IPS-NIHi11 (cell line): ENCODE measurements at places on chromosomes 4 and X.

- no peak for DNase-seq
Measured at GRCh38 chrX:74534569-74535038, 79.8 kb downstream of the RLIM start.

- DNase-seq: no peak
Measured at GRCh38 chr4:182133033-182133432, 110.2 kb upstream of the TENM3 start.

GRCh38 chr4:13703096-13703495 is 75.6 kb upstream of the BOD1L1 start:
- DNase-seq: no peak

DNA sequence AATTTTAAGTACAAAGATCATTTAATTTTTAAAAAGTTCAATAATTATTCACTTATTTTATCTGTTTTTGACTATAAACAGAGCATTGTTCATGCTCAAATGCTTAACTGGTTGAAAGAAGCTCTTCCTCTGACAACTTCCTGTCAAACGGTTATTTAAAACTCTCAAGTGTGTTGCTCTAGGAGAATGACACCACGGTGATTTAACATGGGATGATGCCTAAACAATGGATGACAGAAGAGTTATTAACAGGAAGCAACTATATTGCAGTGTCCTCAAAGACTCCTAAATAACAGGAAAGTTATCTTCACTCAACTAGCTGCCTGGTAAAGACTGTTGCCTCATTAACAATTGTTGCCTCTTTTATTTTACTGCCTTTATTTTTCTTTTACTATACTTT is 509.6 kb downstream of the PACRGL start:
- DNase-seq: no peak

GRCh38 chrX:80282535-80282934 is 137.7 kb upstream of the TENT5D start:
- no peak for DNase-seq

DNA sequence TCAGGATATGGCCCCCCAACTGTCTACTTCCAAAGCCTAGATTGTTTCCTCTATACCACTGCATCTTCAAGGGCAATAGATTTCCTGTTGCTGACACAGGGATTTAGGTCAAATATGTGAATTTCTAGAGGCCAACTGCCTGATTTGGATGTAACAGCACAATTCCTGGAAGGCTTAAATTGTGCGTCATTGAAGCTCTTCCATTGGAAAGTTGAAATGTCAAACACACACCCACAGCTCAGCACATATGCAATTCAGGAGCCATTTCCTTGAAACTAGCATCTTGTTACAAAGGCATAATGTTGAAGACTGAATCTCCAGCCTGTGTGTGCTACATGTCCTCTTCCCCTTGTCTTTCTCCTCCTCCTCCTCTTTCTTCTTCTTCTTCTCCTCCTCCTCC is 158.6 kb downstream of the STK32B start:
- DNase-seq: no peak

- no peak for DNase-seq
Measured at GRCh38 chrX:17405225-17405969, 30.4 kb downstream of the NHS start.

DNA sequence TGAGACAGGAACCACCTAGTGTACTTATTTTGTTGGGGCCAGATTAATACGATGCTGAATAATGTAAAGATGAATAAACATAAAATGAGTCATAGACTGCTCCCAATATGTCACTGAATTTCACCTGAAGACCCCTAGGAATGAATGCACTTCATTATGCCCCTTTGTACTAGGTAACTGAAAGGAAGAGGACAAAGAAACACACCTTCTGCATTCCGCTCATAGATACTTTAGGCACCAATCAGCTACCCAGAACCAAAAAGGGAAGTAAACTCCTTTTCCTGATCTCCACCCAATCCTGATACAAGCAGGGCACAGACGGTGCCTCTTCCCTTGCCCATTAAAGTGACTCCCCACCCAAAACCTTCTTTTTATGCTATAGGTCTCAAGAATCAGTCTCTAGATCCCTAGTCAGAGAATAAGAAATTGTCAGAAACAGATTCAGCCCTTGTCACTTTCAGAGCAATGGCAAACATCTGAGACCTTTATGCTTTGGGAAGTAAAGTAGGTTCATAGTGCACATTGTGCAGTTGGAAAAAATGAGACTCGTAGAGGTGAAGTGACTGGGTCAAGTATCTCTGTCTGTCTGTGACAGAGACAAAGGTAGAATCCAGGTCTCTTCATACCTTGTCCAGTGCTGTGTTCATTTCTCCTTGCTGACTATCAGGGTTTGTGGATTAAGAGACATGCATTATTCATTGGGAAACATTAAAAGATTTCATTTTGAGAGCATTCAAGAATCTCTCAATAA is 2.3 kb downstream of the GPR174 start:
- no peak for DNase-seq

GRCh38 chr4:21722157-21722839 is 226.3 kb downstream of the KCNIP4 start:
- DNase-seq: no peak

GRCh38 chr4:162954976-162955375 is 211.7 kb downstream of the NAF1 start:
- DNase-seq: no peak

GRCh38 chrX:50157545-50158135 is 43.2 kb downstream of the AKAP4 start:
- no peak for DNase-seq

GRCh38 chr4:136009258-136009832 is 1522.9 kb downstream of the PCDH18 start:
- no peak for DNase-seq

DNA sequence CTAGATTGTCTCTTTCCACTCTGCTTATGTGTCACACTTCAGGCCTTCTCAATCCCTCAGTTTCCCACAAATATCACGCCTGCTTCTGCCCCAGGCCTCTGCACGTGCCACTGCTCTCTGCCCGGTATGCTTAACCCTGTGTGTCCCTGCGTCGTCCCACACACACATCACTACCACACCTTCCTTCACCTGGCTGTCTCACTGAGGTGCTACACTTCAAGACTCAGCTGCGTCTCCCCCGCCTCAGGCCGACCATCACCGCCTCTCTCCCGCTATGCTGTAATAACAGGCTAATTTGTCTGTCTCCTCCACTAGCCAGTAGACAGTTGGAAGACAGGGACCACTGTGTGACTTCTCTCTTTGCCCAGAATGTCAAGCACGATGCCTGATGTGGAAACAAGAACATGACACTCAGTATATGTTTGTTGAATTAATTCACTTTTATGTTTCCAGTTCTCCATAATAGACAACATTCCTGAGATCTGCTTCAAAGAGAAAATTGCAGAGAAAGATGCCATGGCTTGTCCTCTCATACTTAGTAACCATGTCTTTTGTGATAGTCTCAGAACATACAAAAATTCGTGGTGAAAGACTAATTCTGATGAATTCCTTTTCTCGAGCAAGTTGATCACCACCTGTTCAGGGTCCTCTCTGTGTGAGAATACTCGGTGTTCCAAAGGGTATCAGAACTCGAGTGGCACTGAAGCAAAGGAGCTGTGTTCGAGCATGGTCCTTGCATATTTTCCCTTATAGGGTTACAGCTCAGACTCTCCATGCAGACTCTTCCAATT is 54.2 kb downstream of the AFAP1 start:
- no peak for DNase-seq

GRCh38 chrX:46582966-46583365 is 9.4 kb downstream of the CHST7 start:
- DNase-seq: no peak

- no peak for DNase-seq
Measured at GRCh38 chrX:31323658-31324057, 251.8 kb upstream of the FTHL17 start.

GRCh38 chrX:99266255-99266654 is 1143.8 kb downstream of the PCDH19 start:
- no peak for DNase-seq

- no peak for DNase-seq
Measured at GRCh38 chr4:177483271-177483670, 41.0 kb upstream of the AGA start.

GRCh38 chr4:185201977-185202962 is 1.5 kb downstream of the CFAP97 start:
- DNase-seq: no peak

GRCh38 chr4:17709763-17710068 is 71.7 kb downstream of the FAM184B start:
- no peak for DNase-seq

DNA sequence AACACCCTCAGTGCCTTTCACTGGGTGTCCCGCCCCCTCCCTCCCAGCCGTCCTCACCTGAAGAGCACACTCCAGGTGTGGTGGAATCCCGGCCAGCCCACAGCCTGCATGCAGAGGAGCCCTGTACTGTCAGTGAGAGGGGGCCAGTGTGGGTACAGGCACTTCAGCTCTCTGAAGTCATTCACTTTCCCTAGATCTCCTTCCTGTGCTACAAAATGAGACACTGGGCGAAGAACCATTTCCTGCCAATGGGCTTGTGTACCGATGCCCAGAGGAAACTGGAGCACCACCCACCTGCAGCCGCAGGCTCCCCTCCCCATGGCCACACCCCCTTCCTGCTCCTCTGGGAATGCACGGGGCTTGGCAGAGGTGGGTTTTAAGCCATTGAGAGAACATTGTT is 73.9 kb upstream of the C4orf50 start:
- peak; percentile 46 for DNase-seq

DNA sequence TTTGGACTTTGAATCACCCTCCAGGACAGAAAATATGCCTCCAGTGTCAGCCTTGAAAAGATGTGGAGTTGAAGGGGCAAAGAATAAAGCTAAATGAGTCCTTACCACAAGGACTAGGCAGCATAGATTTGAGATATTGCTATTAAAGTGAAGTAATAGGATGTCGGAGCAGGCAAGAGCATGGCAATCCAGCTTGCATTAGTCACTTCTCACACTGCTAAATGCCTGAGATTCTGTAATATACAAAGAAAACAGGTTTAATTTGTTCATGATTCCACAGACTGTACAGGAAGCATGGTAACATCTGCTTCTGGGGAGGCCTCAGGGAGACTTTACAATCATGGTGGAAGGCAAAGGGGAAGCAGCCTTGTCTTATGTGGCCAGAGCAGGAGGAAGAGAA is 109.8 kb upstream of the PCDH7 start:
- DNase-seq: no peak

DNA sequence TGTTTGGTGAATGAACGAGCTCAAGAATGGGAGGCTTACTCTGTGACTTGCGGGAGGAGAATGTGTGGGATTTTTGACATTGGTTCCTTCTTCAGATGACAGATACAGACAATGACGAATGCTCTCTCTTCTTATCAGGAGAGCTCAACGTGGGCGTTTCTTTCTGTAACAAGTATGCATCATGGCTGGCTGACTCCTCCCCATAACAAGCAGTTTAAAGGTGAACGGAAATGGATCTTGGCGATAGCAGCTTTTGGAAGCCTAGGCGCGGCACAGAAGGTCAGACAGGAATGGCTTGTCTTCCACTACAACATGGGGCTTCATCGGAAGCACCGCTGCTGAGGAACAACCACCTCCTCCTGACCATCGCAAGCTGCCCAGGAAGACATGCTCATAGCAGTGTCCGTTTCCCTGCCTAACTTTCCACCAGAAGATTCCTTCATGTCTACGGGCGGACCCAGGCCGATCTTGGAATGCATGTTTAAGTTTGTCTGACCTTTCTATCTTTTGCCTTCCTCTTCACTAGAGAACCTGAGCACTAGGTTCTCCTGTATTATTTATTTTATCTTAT is 18.3 kb upstream of the ACSL1 start:
- no peak for DNase-seq

DNA sequence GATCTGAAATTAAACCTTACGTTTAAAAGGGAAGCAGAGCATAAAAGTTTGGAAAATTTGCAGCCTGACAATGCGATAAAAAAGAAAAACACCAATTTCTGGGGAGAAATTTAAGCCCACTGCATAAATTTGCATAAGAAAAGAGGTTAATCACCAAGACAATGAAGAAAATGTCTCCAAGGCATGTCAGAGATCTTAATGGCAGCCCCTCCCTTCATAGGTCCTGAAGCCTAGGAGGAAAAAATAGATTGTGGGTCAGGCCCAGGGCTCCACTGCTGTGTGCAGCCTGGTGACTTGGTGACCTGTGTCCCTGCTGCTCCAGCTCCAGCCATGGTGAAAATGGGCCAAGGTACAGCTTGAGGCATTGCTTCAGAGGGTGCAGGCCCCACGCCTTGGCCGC is 264.0 kb upstream of the CT83 start:
- DNase-seq: no peak

DNA sequence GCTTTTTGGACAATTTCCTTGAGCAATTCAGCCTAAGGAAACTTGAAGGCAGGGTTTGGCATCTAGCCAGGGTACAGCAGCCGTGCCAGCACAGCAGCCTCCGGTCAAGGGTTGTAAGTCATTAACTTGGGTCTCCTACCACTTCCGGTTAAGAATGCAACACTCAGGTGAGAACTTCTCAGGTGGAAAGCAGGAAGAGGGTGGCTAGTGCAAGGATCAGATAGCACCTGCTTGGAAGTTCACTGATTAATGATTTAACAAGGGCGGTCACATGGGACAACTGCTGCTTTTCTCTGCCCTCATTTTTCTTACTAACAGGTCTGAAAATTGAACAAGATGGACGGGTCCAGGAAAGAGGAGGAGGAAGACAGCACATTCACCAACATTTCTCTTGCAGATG is 30.1 kb upstream of the SCOC start:
- DNase-seq: peak; percentile 33

- no peak for DNase-seq
Measured at GRCh38 chrX:42276982-42277690, 353.8 kb upstream of the CASK start.

DNA sequence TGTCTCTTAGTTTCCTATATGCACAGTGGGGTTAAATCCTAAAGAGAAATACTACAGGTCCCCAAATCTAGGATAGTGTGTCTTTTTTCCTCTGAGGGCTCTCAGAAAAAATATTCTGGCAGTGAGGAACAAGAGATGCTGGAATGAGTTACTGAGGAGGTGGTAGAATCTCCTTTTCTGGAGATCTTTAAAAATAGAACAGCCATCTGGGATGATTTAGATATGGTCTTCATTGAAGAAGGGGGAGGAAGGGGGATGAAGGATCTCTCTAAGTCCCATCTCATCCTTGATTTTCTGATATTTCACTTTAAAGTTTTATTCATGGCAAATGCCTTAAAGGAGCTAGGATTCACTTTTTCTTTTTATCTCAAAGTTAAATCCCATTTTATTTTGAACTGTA is 235.0 kb downstream of the MAML3 start:
- DNase-seq: no peak

- DNase-seq: peak; percentile 53
Measured at GRCh38 chr4:6608758-6609414, 31.6 kb upstream of the MRFAP1 start.

- no peak for DNase-seq
Measured at GRCh38 chrX:10929747-10930146, 181.4 kb upstream of the HCCS start.

DNA sequence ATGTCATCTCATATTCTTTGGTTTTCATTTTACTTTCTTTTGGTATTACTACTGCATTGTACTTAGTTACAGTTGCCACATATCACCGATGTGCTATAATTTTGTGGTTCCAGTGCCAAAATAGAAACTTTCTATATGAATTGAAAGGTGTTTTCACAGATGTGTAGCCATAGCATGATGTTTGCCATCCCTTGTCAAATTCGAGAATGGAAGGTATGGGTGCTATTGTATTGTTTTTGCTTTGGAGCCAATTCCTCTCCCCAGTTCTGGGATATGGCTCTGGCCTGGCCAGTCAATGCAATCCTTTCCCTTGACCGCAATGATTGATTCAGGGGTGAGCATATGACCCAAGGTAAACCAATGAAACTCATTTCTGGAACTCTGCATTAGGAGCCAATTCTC is 86.2 kb upstream of the RPS6KA3 start:
- no peak for DNase-seq
